ENCODE measurements at places on chromosomes 11 and 22. TPM values are rescaled to one million over a fixed set of nuclear protein-coding genes. Genes with fewer than 3 reads are reported as not detected.

Gene MPZL3
- 0.31 TPM for total RNA-seq

Gene LUZP2
- not detected for total RNA-seq

Gene SHISA8
- total RNA-seq: not detected

Gene TRPC6
- total RNA-seq: 0.79 TPM

Gene GDPD4
- total RNA-seq: not detected

Gene OR5A1
- not detected for total RNA-seq

Gene MS4A3
- total RNA-seq: not detected

Gene TMPRSS6
- total RNA-seq: not detected

Gene CHRM4
- total RNA-seq: 0.50 TPM

Gene APOA1
- total RNA-seq: not detected

Gene MCHR1
- total RNA-seq: not detected

Gene MOGAT2
- total RNA-seq: not detected

Gene FBLN1
- total RNA-seq: 50.4 TPM

Gene ARFGAP2
- 36.5 TPM for total RNA-seq

Gene P2RY2
- 13.1 TPM for total RNA-seq

Gene MFRP
- not detected for total RNA-seq

Gene TEX54
- total RNA-seq: not detected

Gene DLG2
- 0.28 TPM for total RNA-seq

Gene FGF4
- total RNA-seq: not detected

Gene SMTNL1
- not detected for total RNA-seq

Gene STK33
- 4.4 TPM for total RNA-seq

Gene CCDC82
- 17.5 TPM for total RNA-seq

Gene APOL4
- not detected for total RNA-seq

Gene SCGB2A2
- not detected for total RNA-seq

Gene WBP2NL
- 0.30 TPM for total RNA-seq

Measured in A549 treated with GW870086 at 1 μM for 4 hours (cell line).